ENCODE measurements at places on chromosomes 7 and 10.
A peak's percentile ranks its signal among the peaks of the same experiment; 100 is the strongest.

- DNase-seq = no peak
Measured at GRCh38 chr7:98294798-98295382, 13.4 kb downstream of the BRI3 start.

DNA sequence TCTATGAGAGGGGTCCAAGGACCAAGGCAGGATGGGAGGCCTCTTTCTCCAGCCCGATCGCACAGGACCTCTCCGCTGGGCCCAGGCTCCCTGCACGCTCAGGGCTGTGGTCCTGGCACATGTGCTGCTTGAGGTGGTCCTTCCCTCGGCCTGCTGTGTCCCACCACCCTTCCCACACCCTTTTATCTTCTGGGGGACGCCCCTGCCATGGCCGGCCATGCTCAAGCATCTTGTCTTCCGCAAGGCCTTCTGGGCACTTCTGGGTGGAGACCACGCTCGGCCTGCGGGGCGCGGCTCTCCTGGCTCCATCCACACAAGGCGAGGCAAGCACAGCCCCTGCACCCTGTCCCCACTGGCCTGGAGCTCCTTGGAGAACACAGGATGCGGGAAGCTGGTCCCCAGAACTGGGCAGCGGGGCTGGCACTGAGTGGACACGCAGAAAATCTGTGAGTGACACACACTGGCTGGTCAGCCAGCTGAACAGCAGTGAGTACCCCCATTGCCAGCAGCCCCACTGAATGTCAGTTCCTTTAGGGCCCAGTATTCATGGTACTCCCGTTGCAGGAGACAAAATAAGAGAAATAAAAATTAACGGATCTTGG, 115.9 kb downstream of the TCERG1L start:
- DNase-seq = no peak

GRCh38 chr10:103433858-103434257, 18.3 kb downstream of the CALHM2 start:
- no peak for DNase-seq

- no peak for DNase-seq
Measured at GRCh38 chr7:117296066-117296465, 26.8 kb downstream of the WNT2 start.

- DNase-seq = peak; percentile 42
Measured at GRCh38 chr10:112389271-112389822, 15.4 kb downstream of the ACSL5 start.

- no peak for DNase-seq
Measured at GRCh38 chr7:145293228-145293701, 457.4 kb upstream of the TPK1 start.

DNA sequence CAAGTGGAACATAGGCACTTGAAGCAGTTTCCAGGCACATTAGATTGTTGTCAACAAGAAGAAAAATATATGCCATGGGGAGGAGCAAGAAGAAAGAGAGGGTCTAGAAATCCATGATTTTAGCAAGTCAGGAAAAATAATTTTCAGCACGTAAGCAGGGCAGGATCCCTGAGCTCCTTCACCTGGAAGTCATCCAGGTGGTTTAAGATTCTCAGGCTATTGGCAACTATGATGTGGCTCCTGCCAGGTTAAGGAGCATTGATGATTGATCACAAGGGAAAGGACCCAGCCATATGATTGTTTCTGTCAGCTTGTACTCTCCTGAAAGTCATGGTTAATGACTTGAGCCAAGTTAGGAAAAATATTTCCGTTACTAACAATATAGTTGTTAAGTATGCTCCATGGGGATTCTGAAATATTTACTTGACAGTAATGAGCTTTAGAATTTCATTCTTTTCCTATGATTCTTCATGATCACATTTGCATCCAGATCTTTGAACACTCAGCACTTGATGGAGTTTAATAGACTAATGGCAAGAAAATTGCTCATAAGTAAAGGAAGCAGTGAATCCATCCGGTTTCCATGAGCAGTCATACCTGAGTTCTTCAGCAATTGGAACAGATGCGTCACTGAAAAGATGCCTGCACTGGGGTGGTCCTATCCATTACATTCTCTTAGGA, 209.1 kb downstream of the BICC1 start:
- DNase-seq = no peak

DNA sequence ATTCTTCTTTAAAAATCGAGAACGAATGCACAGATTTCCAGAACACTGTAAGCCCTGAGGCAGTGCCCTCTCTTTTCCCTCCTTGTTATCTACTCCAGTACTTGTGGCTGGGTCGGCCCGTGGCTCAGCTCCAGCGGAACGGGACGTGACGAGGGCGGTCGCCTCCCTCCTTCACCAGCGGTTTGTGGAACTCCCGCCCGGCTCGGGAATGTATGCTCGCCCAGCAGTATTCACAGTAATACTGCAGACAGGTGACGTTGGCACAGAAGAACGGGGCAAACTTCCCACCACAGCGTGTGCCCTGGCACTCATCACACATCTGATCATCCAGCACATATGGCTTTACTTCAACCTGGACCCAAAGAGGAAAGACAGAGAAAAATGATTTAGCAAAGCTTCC, 128.5 kb downstream of the BTAF1 start:
- DNase-seq = no peak

DNA sequence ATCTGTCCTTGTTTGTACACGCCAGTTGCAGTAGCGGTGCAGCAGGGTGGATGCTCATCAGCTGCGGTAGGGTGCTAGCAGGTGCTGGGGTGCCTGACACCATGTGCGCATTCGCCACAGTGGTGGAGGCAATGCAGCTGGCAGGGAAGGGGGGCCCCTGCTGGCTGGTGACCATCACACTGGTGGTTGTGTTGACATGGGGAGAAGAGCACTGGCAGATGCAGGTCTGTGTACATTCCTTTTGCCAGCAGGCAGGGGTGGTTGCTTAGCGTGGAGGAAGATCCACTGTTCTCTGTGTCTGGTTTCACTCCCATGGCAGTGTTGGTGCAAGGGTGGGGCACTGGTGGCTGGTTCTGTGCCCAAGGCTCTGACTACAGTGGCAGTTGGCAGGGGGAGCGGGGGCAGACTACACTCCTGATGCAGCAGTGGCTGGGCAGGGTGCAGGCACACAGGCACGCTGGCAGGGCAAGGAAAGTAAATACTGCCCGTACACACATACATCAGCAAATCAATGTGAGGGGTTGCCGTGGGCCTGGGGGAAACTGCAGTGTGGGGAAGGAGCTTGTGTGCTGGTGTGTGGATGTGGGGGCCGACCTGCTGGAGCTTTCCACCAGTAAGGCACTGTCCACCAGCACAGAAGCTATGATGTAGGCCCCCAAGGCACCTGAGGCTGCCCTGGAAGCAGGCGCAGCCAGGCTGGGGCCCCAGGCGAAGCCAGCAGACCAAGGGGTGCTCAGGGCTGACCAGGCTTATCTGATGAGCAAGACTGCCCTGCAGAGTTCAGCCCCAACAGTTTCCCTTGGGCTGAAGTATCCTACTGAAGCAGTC, 87.2 kb upstream of the UNC5B start:
- no peak for DNase-seq

- DNase-seq = no peak
Measured at GRCh38 chr7:28121496-28121895, 59.1 kb downstream of the JAZF1 start.

DNA sequence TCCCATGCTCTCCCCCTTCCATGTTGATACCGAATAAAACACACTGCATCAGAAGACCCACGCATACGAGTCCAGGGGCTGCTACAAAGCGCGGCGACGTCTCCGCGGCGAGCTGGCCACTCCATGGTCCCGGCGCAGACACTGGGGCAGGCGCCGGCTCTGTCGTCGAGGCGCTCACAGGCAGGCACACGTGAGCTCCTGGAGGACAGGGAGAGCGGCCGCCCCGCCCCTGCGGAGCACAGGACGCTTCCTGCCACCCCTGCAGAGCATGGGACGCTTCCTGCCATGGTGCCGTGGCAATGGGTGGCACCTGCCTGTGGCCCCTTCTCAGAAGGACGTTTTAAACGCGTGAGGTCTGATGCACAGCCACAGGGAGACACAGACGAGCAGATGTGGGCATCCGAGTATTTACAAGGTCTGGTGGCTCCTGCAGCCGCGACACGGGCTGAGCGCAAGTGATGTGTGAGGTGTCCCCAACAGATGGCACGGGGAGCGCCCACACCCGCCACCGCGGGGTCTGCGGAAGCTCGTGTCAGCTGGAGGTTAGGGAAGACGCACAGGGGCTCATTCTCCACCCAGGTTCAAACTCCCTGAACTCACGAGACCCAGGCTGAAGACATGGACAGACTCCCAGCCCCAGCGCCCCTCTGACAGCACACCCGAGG, 21.4 kb upstream of the GPR146 start:
- no peak for DNase-seq

GRCh38 chr7:138907201-138907847, 73.9 kb downstream of the KIAA1549 start:
- DNase-seq = no peak

GRCh38 chr7:1542329-1542728, 11.8 kb downstream of the MAFK start:
- no peak for DNase-seq

- no peak for DNase-seq
Measured at GRCh38 chr10:77201135-77202106, 436.2 kb downstream of the KCNMA1 start.

DNA sequence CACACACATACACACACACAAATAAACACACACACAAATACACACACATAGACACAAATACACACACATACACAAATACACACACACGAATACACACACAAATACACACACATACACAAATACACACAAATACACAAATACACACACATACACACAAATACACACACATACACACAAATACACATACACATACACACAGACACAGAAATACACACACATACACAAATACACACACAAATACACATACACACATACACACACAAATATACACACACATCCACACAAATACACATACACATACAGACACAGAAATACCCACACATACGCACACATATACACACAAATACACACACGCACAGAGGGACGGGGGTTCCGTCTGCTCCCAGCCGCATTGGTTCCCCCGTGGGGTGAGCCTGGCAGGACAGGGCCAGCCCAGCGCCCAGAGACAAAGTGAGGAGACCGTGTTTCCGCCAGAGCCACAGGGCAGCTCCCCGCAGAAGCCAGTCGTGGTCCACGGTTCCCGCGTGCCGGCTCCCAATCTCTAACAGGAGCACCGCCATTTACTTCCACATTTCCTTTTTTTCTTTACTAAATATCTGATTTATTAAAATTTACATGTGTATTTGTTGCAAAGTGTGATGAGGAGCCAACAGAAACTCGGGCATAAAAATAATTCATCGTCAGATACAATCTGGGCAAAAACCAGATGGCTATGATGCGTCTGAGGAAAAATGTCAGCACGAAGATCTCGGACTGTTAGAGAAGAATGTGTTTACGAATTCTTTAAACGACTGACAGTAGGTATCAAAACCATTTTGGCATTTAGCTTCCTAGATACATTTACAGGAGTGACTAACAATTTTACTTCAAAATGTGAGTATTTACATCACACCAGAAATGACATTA, 3.1 kb upstream of the KNDC1 start:
- no peak for DNase-seq

GRCh38 chr7:156549636-156550035, 90.9 kb upstream of the RNF32 start:
- DNase-seq = no peak

DNA sequence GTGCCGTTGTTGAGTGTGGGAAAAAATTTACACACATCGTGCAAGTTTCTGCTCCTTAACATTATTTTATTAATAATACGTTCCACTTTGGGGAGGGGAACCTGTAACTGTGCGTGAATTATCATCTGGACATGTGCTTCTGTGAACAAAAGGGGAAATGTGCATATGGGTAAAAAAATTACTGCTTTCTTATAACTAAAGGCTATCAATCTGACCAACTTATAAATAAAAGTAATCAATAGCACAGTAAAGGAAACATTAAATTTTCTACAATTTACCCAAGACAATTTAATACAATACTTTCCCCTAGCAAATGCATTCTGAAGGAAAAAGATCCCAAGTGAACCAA, 4.5 kb downstream of the TWIST1 start:
- DNase-seq = no peak

DNA sequence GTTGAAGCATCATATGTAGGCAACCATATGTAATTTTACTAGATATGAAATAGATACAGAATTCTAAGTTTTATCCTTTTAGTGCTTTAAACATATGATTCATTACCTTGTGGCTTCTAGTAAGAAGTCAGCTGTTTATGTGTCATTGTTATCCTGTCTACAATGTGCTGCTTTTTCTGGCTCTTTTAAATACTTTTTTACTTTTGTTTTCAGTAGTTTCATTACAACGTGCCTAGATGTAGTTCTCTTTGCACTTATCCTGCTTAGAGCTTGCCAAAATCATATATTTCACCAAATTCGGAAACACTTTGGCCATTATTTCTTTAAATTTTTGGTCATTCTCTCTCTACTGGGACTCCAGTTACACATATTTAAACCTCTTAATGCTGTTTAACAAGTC, 26.4 kb downstream of the YAE1 start:
- no peak for DNase-seq

GRCh38 chr10:52313256-52313932, 687 bp upstream of the DKK1 start:
- DNase-seq = no peak

- no peak for DNase-seq
Measured at GRCh38 chr7:101618916-101619315, 10.2 kb downstream of the MYL10 start.

- DNase-seq = no peak
Measured at GRCh38 chr10:74842301-74842954, 16.0 kb downstream of the KAT6B start.

- DNase-seq = no peak
Measured at GRCh38 chr10:37654466-37654865, 202.9 kb downstream of the ZNF248 start.

DNA sequence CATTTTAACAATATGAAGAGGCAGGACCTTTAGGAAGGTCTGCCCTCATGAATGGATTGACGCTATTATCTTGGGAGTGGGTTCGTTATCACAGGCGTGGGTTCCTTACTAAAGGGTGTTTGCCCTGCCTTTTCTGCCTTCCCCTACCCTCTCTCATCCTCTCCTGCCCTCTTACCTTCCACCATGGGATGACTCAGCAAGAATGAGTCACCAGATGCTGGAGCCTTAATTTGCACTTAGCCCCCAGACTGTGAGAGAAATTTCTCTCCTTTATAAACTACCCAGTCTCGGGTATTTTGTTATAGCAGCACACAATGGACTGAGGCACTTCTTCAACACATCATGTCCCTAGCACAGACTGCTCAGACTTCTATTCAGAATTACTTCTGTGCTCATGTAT, 31.4 kb upstream of the ZNF32 start:
- DNase-seq = no peak

GRCh38 chr10:68348265-68348741, 15.6 kb upstream of the PBLD start:
- peak; percentile 25 for DNase-seq

DNA sequence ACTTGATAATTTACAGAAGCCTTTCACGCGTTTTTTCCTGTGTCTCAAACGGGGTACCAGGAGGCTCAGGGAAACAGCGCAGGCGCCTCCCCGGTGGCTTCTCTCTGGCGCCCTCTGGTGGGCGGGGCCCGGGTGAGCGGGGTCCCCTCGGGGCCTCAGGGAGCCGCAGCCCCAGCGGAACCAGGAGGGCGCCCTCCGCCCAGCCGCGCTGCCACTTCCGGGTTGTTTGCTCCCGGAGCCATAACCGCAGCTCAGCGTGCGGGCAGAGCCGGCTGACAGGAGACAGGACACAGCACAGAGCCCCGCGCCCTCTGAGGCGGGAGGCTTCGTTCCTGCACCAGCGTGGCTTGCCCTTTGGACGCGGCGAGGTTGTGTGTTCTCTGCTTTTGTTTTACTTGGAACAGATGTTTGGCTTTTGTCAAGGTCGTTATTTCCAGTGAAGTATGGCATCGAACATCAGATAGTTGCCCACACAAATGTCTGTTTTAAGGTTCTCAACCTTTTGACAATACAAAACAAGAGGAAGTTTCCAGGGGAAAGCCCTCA, 6.9 kb upstream of the CYP2E1 start:
- DNase-seq = peak; percentile 97

- DNase-seq = peak; percentile 37
Measured at GRCh38 chr10:78763651-78764395, 304.9 kb upstream of the ZMIZ1 start.

Measured in stimulated activated CD4-positive, alpha-beta T cell treated with anti-CD3 and anti-CD28 coated beads, Interleukin-2, amount 100 ng/mL, for 48 hours (primary cell).